NCI-H460 (cell line): ENCODE measurements at places on chromosomes 2 and 18. TPM values are rescaled to one million over a fixed set of nuclear protein-coding genes. Genes with fewer than 3 reads are reported as not detected.

DNA sequence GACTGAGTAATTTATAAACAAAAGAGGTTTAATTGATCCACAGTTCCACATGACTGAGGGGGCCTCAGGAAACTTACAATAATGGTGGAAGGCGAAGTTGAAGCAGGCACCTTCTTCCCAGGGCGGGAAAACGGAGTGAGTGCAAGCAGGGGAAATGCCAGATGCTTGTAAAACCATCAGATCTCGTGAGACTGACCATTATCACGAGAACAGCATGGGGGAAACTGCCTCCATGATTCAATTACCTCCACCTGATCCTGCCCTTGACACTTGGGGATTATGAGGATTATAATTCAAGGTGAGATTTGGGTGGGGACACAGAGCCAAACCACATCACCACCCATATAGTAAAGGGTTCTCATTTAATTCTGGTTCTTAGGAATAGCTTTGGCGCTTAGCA lies 219.5 kb upstream of the ATP5MC3 start:
- DNase-seq = no peak

SERPINB4 gene
- total RNA-seq = not detected in 2 replicates

- no peak for DNase-seq
These were observed 30.6 kb upstream of the CHRNA1 start for GRCh38 chr2:174794851-174795374.

DNA sequence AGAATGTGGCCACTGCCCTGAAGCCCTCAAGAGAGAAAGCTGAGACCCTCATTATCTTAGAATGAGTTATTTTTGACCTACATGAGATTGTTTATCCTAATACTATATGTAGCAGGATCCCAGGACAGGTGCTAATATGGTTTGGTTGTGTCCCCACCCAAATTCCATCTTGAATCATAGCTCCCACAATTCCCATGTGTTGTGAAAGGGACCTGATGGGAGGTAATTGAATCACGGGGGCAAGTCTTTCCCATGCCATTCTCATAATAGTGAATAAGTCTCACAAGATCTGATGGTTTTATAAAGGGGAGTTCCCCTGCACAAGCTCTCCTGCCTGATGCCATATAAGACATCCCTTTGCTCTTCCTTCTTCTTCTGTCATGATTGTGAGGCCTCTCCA lies 76.8 kb downstream of the CCBE1 start:
- no peak for DNase-seq

GRCh38 chr18:78786776-78787175 lies 192.8 kb upstream of the SALL3 start:
- no peak for DNase-seq

- DNase-seq = no peak
These were observed 67.3 kb downstream of the KYNU start for GRCh38 chr2:142944721-142945120.

DNA sequence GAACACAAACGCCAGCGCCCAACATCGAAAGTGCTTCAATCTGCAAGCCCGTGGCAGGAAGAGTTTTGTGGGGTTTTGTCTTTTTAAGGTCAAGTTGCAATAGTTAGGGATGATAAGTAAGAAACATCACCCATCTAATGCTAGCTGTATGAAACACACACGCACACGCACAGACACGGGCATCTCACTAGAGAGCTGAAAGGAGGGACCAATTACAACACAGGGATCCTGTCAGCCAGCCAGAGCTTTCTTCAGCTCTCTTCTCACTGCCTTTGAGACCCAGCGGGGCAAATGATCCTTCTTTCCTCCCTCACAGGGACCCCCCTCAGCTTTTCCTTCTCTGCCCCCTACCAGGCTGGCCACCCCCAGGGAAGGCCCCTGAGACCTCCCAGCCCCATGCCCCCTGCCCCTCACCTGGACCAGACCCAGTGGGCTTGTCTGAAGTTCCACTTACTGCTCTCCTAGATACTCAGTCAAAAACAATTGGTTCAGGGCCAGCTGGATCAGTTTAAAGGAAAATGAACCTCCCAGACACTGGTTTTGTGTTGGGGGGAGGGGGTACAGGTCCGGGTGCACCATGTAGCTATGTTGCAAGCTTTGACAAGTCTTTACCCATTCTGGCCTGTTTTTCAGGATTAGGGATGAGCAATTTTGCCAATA lies 17.9 kb downstream of the CYP26B1 start:
- DNase-seq = no peak

DNA sequence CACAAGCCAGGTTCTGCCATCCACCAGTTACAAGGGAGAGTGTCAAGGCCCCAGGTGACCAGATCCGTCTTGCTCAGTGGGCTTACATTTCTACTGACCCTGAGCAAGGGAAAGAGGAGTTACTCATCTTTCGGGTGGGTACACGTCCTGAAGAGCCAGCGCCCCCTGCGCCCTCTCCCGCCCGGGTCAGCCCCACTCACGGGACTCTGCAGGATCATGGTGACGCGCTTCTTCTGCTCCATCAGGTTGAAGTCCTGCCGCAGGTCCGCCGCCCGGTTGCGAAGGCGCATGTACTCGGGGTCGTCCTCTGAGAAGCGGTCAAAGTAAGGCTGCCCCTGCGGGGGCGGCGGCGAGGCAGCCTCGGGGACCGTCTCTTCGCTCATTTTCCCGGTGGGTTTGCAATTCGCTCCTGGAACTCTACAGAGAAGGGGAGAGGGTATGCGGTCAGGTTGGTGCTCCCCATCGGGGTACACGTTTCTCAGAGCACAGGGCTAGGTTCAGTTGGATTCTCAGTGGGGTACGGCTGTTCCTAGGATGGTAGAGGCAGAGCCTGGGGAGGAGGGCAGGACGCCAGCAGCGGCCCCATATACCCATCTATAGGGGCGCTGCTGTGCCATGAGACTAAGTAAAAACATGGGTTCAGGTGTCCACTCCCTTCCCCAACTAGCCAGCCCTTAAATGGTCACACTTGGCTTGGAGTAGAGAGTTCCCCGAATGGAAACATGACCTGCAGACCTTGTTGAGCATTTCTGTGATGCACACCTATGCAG lies 61.8 kb downstream of the ADD2 start:
- DNase-seq = no peak

SERPINB10 gene
- not detected in 2 replicates for total RNA-seq

DNA sequence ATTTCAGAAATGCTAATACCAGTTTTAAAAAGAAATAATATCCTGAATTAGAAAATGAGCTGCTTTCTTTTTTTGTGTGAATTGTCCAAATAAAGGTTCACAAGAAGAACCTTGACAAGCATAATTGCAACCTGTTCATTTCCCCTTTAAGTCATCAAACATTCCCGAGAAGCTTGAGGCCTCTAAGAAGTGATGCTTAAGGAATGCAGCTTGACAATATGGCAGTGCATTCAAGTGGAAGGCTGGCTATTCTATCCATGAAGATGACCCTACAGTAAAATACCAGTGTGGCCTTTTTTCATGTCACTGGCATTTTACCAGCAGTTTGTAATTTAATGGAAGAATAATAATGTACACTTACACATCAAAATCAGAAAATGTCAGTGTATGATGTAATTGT lies 216.7 kb downstream of the CTNNA2 start:
- DNase-seq = no peak

DNA sequence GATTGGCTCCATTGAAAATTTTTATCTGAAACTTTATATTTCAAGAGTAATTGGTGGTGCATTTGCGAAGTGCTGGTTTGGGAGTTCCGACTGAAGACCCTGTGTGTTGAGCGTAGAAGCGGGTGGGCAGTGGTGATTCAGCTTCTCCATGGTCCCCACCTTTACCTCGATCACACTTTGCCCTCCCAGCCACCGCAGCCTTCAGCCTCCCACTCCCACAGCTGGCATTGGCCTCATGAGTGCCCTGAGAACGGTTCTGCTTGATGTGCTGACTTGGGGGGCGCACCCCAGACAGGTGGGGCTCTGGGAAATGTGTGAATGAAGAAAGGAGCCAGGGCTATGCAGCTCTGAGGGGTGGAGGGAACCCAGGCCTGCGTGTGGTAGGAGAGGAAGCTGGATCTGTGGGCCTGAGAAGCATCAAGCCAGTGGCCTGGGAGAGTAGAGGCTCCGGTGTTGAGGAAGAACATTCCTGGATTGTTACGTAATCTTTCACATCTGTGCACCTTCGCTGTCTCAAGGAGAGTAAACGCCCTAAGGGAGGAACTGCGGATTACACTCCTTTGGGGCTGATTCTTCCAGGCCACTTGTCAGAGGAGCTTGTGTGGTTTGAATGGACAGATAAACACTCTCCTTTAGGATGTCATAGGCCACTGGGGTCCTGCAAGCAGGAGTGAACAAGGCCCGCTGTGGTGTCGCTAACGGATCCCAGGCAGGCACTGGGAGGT lies 83.8 kb downstream of the NPAS2 start:
- no peak for DNase-seq

DNA sequence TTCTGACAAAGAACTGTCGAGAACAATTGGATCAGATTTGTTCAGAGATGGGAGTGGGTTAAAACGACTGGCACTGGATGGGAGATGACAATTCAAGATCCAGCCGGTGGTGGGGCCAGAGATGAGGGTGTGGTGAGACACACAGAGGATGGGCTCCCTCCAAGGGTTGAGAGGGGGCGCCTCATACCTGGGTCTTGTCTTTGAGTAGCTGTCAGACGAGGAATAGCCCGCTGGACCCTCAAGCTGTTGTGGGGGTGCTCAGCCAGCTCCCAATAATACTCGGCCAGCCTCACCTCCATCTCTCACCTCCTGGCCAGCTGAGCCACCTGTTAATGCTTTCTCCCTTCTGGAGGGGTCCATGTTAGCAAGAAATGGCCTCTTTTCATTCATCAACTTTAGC lies 14.0 kb downstream of the INPP5D start:
- no peak for DNase-seq

PLEKHH2 gene
- total RNA-seq = 1.8 and 2.1 TPM in 2 replicates

KATNAL2 gene
- 0.87 and 1.0 TPM in 2 replicates for total RNA-seq
